Ammon's horn (tissue), 1 donor: ENCODE measurements at places on chromosomes 4 and X.

GRCh38 chr4:67292636-67293035 lies 252.7 kb downstream of the CENPC start:
- no peak for DNase-seq

DNA sequence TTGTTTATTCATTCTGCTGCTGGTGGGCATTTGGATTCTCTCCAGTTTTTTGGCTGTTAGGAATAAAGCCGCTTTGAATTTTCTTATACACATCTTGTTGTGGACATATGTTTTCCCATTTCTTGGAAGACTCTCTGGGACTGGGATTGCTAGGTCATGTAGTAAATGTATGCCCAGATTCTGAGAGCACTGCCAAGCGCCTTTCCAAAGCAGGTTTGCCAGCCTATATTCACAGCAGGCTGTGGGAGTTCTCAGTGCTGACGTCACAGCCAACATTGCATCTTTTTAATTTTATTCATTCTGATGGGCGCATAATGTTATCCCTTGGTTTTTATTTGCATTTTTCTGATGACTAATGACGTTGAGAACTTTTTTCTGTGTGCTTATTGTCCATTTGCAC lies 24.1 kb downstream of the TMEM271 start:
- DNase-seq, result no peak

DNA sequence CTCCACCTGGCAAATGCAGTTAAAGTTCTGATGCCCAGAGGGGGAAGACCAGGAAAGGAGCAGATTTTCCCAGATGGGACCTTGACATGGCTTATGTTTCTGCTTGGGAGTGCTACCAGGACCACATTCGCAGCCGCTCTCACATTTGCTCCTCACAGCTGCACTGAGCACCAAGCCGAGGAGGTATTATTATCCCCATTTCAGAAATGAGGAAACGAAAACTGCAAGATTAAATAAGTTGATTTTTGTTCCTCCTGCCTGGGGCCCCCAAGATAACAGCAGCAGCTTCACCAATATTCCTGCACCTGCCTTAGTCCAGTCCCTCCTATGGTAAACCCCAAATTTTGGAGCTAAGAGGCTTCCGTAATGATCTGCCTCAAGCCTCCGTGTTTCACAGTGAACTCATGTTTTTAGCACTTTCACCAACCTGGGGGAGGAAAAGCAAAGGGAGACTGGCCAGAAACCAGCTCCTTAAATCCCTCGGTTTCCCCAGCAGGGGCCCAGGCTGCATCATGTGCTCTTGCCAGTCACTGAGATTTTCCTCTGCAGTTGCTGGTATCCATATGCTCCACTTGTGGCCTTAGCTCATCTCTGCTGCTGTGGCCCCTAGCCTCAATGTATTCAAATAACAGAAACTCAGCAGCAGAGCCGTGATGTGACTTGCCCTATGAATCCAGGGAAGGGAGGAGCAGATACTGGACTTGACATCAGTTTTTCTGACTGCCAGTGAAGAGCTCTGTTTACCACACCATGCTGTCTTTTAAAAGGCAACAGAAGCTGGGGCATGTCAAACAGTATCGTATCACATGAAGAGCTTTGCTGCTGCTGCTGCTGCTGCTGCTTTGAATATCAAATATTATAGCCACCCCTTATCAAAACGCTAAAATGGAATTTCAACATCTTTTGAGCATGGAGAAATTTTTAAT lies 95.5 kb upstream of the KLHL13 start:
- DNase-seq, result no peak

DNA sequence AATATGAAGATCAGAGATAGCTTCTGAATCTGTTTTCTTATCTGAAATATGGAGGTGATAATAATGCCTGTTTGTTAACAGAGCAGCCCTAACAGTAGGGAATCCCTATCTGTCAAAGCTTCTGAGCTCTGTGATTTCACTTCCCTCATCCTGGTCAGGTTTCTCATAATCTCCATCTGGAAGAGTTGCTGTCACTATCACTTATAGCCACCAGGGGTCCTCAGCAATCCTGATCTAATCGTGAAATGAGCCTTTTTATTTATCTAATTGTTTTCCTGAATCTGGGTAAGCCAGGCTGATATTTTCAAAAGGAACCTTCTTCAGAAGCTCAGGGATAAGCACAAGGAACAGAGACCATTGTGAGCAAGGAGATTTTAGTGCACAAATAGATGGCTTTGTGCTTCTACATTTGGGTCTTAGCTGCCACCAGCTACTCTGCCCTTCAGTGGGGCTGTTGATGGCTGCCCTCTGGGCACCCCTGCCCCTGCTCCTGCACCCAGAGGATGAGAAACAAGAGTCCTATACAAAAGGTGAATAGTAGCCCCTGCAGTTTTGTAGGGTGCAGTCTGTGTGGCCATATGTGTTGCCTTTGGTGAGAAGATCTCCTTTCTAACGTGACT lies 196.4 kb upstream of the RADX start:
- DNase-seq, result peak; percentile 24

DNA sequence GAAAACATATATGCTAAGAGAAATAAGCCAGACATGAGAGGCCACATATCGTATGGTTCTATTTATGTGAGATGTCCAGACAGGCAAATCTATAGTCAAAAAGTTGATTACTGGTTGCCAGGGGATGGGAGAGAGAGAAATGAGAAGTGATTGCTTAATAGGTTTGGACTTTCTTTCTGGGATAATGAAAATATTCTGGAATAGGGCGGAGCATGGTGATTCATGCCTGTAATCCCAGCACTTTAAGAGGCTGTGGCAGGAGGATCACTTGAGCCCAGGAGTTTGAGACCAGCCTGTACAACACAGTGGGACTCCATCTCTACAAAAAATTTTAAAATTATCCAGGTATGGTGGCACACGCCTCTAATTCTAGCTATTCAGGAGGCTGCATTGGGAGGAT lies 22.4 kb downstream of the RBM47 start:
- no peak for DNase-seq

DNA sequence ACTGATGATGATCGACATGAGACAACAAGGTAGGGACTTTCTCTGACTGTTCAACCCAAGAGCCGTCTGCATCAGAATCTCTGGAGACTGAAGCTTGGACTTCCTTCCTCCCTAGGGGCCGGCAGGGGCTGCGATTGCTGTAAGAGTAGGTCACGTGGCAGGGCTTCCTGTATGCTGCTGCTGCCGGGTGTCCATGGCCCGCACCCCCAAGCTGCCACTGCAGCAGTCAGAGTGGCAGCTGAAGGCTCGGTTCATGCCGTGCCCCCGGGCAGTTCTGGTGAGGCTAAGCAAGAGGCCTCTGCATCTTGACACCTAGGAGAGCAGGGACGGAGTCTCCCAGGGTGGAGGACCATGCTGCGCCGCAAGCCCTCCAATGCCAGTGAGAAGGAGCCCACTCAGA lies at the start of gene SASH3:
TSS of gene SASH3 (plus strand) at position 203 of the 400 bp plus-strand sequence. CDS start at position 352, 149 bp downstream.
- DNase-seq, result peak; percentile 48

GRCh38 chr4:80202741-80203553 lies 5.6 kb downstream of the PRDM8 start:
- no peak for DNase-seq

GRCh38 chr4:150384249-150384648 lies 197.7 kb upstream of the MAB21L2 start:
- DNase-seq, result no peak

DNA sequence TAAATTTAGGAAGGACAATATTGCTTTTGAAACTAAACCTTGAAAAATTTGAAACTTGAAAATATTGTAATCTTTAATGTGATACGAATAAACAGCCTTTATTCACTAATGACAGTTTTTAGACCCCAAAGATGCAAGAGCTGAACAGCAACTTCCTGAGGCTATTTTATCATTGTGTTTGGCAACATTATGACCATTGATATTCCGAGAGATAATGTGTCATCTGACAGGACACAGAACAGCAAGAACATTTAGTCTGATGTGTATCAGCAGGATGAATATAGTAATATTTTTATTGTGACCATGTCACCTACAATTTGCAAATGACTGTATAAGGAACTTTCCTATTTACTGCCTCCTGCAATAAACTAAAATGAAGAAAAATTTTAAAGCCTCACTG lies 316.0 kb downstream of the ADAM29 start:
- no peak for DNase-seq

GRCh38 chr4:48341776-48342605 lies 662 bp downstream of the SLAIN2 start:
- peak; percentile 62 for DNase-seq

DNA sequence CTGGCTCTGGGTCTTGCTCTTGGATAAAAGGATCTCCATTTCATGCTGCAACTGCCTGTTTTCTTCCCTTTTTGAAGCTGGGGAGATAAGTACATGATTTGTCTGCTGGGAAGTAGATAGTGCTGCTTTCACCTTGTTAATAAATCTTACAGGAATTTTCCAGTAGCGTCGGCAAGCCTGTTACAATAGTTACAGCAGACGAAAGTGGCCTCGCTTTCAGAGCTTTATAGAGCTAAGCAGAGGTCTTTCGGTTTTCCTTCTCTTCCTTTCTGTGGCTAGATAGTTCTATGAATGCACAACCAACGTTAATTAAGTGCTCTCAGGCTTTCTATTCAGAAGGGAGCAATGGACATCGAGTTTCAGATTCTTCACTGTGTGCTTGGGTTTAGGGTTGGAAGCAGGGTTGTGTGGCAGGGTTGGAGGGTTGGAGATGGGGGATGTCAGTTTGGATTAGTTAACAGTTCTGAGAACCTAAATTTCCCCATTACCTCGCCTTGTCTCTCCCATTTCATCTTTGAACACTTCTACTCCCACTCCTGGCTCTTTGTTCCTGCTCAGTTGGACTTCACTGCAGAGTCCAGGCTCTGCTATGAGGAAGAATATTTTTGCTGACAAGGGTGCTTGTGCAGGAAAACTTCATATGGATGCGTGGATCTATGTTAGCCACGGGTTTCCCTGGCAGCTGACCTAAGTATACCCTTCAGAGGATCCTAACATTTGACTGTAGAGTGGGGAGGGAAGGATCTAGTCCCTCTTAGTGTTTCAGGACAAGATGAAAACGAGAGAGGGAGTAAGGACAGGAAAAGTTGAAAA lies 237.9 kb downstream of the ARHGAP10 start:
- DNase-seq, result no peak

- no peak for DNase-seq
Observed at GRCh38 chrX:105635794-105636193, 186.5 kb upstream of the NRK start.

GRCh38 chrX:50054147-50054546 lies 131.8 kb downstream of the CLCN5 start:
- DNase-seq, result no peak

DNA sequence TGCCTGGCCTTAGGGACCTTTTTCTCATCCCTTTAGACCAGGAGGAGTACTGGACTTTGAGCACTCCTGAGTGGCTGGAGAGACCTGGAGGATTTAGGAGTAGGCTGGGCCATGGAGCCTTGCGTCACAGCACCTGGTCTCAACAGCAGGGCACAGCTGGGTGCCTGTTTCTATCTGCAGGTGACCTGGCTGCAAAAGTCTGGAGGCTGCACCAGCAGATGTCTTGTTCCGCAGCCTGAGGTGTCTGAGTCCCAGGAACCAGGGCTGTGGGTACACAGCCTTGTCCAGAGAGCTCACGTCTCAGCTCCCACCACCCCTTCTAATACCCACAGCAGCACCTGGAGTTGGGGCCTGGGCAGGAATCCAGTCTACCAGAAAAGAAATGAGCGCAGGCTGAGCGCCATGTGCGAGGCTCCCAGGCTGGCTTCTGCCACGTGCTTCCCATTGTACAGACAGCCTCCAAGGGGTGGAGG lies 5.0 kb upstream of the NSD2 start:
- DNase-seq, result no peak

DNA sequence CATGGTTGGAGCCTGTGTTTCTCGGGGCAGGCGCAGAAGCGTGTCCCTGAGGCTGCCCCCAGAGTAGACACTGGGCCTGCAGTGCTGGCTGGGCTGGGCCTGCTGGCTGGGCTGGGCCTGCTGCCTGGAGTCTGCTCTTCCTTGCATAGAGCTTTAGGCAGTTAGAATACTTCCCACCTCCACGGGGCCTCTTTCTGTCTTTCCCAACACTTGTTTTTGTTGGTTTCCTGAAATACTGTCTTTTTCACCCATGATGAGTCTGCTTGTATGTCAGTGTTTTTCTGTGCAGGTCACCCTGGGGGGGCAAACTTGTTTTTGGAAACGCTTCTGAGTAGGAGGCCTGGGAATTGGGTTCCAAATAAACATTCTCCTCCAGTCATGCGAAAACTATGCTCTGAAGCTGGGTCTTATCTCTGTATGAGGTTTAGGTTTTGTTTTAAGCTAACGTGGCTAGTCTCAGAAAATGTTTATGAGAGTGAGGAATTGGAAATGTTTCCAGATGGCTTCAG lies 32.2 kb downstream of the TRMT44 start:
- no peak for DNase-seq

DNA sequence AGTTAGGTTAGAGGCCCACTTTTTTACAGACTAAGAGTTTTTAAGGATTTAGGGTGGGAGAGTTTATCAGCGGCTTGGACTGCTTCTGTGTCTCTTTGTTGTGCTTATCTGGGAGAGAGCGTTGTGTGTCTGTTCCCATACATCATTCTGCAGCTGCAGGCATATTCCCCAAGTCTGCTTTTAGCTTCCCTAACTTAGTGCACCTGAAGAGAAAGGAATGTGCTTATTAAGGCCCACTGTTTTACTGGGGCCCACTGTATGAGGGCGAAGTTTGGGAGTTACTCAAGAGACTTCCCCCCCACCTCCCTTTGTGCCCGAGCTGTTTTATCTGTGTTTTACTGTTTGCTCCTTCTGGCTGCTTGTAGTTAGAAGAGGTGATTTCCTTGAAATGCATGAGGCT lies 31.9 kb downstream of the ART3 start:
- DNase-seq, result no peak

DNA sequence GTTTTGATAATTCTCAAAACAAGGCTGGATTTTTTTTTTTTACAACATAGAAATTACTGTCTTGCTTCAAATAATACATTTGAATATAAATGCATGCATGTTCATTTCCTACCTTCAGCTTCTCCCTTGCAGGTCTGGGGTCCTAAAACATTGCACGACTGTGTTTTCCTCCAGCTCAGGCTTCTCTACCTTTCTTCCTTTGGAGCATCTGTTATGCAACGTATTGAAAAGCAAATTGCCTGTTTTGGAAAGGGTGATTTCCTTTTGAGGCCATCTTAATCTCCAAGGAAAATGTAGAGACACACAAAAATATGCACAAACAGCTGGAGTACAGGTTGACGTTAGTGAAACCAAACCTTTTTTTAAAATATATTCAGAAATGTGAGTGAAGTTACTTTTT lies 115.6 kb upstream of the TLL1 start:
- no peak for DNase-seq

GRCh38 chrX:123878252-123878721 lies 18.4 kb downstream of the XIAP start:
- no peak for DNase-seq

DNA sequence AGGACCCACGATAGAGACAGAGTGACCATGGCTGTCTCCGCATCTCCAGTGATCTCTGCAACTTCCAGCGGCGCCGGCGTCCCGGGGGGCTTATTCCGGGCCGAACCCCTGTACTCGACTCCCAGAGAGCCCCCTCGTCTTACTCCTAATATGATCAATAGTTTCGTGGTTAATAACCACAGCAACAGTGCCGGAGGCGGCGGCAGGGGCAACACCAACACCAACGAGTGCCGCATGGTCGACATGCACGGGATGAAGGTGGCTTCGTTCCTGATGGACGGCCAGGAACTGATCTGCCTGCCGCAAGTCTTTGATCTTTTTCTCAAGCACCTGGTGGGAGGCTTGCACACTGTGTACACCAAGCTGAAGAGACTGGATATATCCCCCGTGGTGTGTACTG lies 343 bp downstream of the DACH2 start:
- no peak for DNase-seq

GRCh38 chr4:67765401-67765800 lies 11.2 kb upstream of the GNRHR start:
- DNase-seq, result no peak
